ENCODE measurements at places on chromosomes 13 and 19. TPM values are rescaled to one million over a fixed set of nuclear protein-coding genes. Genes with fewer than 3 reads are reported as not detected.

- peak; percentile 12 for DNase-seq
These were observed 66.9 kb downstream of the ING1 start for GRCh38 chr13:110780422-110780821.

DNA sequence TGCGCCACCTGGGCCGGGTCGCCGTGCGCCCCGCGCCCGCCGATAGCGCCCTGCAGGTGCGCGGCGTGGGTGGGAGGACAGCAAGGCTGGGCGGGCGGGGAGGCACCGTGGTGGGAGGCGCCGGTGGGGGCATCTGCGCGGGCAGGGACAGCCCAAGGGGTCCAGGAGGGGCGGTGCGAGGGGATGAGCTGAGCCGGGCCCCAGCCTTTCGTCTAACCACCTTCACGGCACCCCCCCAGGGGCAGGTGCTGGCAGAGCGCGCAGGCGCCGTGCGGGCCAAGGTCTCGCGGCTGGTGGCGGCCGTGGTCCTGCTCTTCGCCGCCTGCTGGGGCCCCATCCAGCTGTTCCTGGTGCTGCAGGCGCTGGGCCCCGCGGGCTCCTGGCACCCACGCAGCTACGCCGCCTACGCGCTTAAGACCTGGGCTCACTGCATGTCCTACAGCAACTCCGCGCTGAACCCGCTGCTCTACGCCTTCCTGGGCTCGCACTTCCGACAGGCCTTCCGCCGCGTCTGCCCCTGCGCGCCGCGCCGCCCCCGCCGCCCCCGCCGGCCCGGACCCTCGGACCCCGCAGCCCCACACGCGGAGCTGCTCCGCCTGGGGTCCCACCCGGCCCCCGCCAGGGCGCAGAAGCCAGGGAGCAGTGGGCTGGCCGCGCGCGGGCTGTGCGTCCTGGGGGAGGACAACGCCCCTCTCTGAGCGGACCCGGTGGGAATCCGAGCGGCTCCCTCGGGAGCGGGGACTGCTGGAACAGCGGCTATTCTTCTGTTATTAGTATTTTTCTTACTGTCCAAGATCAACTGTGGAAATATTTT, 3.1 kb downstream of the KISS1R start:
- peak; percentile 21 for DNase-seq

GRCh38 chr19:1774989-1775772, 21.9 kb downstream of the ONECUT3 start:
- DNase-seq: no peak

DNA sequence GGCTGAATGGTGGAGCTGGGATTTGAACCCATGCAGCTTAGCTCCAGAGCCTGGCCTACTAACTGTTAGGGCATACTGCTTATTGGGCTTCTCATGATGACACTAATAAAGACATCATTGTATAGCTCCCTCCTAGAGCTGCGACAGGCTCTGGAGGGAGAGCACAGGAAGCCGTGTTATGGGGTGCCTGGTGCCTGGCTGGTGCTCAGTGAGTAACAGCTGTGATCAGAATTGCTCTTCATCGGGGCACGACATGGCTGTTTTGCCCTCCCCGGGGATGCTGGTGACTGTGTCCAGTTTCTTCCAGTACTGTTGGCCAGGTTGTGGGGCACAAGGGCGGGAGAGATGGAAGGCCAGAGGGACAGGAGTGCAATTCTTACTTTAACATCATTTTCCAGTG, 5.1 kb downstream of the LYPD5 start:
- DNase-seq: no peak

DNA sequence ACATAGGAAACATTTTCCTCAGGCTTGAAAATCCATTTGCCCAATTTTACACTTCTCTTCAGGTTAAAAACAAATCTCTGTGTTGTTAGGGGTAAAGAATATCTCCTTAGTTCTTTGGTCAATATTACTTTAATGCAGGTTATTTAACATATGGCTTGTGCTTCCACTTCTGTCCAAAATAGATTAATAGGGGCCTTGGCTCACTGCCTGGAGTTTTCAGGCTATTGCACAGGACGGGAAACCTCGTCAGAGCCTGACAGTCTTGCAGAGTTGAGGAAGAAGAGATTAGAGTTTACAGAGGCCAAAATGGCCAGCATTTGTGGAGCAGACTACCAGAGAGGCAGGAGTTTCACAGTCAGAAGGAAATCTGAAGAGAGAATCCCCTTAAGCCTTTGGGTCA, 863.9 kb upstream of the GPC6 start:
- no peak for DNase-seq

DNA sequence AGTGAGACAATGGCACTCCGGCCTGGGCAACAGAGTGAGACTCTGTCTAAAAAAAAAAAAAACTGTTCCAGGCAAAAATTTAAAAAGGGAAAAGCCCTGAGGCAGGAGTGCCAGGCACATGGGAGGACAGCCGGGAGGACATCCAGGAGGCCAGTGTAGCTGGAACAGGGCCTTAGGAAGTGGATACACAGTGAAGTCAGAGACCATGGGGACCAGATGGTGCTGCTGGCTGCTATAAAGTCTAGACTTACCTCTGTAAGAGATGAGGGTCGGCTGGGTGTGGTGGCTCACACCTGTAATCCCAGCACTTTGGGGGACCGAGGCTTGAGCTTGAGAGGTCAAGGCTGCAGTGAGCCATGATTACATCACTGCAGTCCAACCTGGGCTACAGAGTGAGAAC, 15.0 kb downstream of the HAS1 start:
- DNase-seq: no peak

GRCh38 chr13:37772644-37773043, 96.9 kb downstream of the TRPC4 start:
- no peak for DNase-seq

DNA sequence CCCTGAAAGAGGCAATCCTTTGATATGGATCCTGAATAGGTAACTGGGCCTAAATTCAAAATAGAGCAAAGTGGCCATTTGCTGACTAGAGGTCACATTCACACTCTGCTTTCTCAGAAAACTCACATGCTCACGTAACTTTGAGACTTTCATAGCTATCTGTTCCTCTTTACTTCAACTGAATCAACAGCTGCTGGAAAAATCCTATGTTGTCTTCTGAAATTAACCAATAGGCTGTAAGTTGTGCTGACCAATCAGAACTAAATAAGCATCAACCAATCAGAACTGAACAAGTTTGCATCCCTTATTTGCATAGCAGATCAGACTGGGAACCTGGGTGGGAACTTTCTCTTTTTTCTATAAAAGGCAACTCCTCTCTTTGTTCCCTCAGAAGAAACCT, 24.0 kb upstream of the TBC1D4 start:
- no peak for DNase-seq

DNA sequence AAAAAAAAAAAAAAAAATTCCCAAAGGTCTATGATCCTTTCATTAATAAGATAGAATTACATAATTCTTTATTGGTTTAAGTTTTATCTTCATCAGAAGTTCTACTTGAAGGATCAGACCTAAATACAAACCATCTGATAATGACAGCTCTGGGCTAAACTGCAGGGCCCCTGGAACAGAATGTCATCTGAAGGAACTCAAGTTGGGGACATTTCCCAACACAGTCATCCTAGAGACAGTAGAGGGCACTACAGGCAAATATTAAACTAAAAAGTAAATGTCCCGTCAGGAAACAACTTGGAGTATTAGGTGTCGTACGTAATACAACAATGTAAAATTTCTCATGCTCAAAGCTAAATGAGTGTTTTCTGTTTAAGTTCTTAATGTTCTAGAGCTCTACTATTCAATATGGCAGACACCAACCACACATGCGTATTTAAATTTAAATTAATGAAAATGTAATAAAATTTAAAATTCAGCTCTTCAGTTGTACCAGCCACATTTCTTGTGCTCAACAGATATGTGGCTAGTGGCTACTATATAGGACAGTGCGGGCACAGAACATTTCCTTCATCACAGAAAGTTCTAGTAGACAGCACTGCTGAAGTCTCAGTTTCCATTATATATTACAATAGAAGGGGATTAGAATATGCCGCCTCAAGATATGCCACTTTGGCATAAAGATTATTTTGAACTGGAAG, 21.8 kb upstream of the NAXD start:
- peak; percentile 67 for DNase-seq

DNA sequence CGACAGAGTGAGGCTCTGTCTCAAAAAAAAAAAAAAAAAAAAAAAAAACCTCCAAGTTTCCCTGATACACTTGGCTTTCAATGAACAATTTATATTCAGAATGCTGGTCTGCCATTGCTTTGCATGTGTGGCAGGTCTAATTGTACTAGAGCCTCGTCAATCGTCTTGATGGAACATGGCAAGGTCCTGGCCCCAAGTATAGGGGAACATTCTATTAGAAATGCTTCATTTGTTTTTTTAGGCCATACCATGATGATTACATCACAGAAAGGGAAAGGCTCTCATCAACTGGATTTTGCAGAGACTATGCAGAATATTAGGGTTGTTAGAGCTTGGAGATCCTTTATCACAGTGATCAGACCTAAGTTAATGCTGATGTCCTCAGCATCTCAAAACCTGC, 28.0 kb downstream of the SPRY2 start:
- DNase-seq: no peak

DNA sequence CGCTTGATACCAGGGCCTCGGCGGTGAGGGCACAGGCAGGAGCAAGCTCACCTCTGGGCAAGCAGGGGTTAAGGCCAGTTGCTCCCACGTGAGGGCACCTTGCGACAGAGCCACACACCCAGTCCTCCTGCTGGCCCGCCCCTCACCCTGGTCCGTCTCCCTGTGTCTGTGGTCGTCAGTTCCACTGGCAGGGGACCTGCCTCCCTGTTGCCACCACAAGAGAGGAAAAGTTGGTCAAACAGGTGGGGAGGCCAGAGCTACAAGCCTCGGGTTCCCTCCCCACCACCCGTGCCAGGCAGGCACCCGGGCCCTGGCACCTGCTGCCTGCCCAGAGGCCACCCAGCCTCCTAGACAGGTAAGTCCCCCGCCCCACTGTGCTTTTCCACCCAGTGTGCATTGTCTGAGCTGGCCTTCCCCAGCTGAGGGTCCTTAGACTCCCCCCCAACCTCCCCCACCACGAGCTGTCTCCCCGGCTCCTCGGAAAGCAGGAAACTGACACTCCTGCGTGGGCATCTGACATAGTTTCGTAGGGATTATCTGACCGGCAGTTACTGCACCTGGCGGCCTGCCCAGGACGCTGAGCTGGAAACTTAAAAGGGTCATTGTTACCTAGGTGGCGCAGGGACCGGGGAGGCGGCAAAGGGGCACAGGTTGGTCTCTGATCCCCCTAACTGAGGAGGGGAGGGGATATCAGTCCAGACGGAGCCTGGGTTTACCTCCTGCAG, at the start of gene TJP3:
Gene TJP3, plus strand, starts transcription at position 178 of the 725 bp plus-strand sequence. CDS start 20,049 bp downstream, outside the sequence.
- DNase-seq: no peak

DNA sequence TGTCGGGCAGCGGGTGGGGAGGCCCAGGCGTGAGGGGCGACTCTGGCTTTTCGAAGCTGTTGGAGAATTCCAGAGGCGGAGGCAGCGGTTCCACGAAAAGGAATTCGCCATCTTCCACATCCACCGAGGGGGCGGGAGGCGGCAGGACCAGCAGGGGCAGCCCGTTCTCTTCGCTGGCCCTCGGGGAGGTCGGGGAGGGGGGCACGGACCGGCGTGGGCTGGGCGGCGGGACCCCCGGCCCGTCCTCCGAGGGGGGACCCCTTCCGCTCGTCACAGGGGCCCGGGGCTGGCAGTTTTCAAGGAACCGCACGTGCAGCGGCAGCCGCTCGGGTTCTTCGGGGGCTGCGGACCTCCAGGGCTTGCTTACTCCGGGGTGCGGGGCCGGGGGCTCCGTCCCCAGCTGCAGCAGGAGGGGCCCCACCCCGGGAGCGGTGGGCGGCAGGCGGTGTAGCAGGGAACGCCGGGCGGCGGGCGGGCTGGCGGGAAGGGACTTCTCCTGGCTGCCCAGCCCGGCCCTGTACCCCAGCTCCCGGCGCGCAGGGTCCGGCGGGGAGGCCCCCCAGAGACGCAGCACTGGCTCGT, 18.0 kb downstream of the C19orf81 start:
- no peak for DNase-seq

DNA sequence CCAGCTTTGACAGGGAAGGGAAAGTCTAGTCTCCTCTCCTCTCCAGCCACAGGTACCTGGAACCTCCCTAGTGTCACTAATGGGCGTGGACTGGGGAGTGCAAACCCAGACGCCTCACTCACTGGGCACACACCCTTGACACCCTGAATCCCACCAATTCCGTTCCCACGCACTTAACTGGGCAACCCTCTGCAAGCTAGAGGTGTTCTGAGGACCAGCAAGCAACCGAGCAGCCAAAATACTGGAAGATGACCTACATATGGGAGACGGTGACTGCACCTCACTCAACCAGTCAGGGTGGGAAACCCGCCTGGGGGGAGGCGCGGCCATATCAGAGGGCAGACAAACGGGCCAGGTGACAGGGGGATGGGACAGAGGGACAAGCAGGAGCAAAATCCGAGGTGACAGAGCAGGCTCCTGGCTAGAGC, 991 bp downstream of the ABHD17A start:
- DNase-seq: no peak

- no peak for DNase-seq
These were observed 7.3 kb downstream of the LILRA4 start for GRCh38 chr19:54331626-54332025.

CEACAM16 gene
- total RNA-seq: not detected

LGALS16 gene
- not detected for total RNA-seq

ZNF486 gene
- total RNA-seq: 9.1 TPM

CAMSAP3 gene
- under 0.01 TPM for total RNA-seq

MYH14 gene
- total RNA-seq: under 0.01 TPM

NKPD1 gene
- 0.20 TPM for total RNA-seq

BRME1 gene
- total RNA-seq: under 0.01 TPM

RGS9BP gene
- 0.22 TPM for total RNA-seq

GJB6 gene
- total RNA-seq: not detected
